ENCODE measurements at places on chromosomes 4 and X.

DNA sequence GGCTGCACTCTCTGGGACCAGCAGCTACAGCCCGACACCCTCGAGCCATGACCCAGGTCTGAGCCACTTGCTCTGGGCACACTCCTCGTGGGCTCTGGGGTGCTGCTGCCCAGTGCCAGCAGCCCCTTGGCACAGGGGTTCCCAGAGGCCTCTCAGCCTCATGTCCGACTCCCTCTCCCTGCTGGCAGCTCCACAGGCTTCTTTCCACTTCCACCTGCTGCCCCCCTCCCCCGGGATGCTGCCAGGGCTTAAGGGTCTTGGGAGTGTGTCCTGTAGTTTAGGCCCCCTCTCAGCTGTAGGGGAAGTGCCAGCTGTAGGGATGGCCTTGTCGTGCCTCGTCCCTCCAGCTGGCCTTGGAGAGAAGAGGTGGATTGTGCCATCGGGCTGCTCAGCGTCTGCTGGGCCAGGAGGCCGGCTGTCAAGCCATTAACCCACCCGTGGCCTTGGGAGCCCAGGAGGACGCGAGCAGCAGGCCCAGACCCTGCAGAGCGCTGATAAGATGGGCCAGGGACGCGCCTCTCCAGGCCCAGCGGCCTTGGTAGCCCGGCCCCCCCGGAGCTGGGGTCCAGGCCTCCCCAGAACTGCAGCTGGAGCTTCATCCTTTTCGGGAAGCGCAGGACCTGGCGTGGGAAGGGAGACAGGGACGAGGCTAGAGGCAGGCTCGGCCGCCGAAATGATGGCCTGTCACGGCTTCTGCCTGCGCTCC lies 1.0 kb upstream of the USP27X start:
- DNase-seq, result no peak

- DNase-seq, result no peak
Observed at GRCh38 chr4:19285146-19285545, 966.6 kb upstream of the SLIT2 start.

DNA sequence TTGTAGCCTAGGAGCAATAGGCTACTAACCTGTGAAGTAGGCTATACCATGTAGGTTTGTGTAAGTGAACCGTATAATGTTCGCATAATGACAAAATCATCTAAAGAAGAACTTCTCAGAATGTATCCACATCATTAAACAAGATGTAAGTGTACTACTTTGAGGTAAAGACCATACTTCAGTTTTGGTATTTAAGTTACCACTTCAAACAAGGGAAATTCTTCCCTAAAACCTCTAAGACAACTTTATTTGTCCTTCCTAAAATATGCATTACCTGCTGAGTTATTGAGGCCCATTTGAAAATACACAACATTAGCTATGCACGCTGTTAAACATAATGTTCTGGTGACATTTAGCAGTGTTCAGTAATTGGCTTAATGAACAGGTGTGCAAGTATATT lies 182.7 kb downstream of the RPA4 start:
- DNase-seq, result no peak

GRCh38 chr4:53654300-53654758 lies 63.0 kb upstream of the LNX1 start:
- no peak for DNase-seq

GRCh38 chr4:176350671-176351070 lies 30.9 kb downstream of the SPCS3 start:
- DNase-seq, result no peak

DNA sequence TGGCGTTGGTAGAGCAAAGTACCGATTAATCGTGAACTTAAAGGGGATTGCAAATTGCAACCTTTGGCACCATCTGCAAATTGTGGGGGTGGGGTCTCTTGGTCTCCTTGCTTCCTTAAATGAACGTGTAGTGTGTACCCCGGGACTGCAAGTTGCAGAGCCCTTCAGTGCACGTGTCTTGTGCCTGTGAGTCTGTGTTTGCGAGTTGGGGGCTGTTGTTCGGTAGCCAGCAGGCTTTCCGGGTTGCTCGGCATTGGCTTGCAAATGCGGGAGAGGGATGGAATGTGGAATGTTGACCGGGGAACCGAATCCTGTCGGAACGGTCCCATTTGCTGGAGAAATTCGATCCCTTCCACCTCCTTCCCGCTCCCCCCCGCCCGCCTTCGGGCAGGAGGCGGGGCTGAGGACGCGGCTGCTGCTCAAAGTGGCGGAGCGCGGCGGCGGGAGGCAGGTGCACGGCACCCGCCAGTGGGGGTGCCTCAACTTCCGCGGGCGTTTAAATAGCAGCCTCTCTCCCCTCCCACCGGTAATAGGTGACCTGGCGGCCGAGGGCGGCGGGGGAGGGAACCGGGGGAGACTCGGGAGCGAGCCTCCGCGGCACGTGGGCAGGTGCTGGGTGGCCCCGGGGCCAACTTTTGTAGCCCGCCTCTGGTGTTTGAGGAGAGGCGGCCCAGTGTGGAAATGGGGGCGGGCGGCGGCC lies 1.5 kb downstream of the JADE1 start:
- peak; percentile 84 for DNase-seq

- no peak for DNase-seq
Observed at GRCh38 chr4:1622238-1622637, 61.9 kb downstream of the FAM53A start.

GRCh38 chr4:169268951-169269760 lies 1.6 kb downstream of the SH3RF1 start:
- DNase-seq, result no peak

GRCh38 chrX:150753357-150753756 lies 60.2 kb downstream of the MTMR1 start:
- no peak for DNase-seq

DNA sequence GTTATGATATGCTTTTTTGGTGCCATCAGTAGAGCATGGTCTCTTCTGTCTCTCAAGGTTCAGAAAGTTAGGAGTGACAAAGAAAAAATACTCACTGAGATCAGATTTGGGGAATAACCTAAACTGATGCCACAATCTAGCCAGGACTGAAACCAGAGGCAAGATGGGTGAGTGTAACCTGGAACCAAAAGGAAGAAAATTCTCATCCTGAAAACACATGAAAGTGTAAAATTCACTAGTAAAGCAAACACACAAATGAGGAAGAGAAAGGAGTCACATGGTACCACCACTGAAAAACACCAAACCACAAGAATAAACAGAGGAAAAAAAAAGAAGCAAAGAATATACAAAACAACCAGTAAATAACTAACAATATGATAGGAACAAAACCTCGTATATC lies 96.4 kb downstream of the ANXA10 start:
- DNase-seq, result no peak

DNA sequence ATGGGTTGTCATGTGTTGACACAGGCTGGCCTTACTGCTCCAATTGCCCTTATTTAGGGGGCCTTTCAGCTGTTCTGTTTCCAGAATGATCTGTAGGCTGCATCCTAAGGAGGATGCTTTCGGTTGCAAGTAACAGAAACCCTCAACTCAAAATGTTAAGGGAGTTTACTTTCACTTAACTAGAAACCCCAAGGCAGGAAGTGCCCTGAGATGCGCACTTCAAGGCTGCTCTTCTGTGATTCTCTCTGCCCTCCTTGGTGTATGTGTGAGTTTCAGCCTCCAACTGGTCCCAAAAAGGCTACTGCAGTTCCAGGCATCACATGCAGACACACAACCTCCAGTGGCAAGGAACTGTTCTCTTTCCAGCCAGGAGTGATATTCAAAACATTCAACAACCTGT lies 97.3 kb upstream of the ATP6AP2 start:
- DNase-seq, result no peak

DNA sequence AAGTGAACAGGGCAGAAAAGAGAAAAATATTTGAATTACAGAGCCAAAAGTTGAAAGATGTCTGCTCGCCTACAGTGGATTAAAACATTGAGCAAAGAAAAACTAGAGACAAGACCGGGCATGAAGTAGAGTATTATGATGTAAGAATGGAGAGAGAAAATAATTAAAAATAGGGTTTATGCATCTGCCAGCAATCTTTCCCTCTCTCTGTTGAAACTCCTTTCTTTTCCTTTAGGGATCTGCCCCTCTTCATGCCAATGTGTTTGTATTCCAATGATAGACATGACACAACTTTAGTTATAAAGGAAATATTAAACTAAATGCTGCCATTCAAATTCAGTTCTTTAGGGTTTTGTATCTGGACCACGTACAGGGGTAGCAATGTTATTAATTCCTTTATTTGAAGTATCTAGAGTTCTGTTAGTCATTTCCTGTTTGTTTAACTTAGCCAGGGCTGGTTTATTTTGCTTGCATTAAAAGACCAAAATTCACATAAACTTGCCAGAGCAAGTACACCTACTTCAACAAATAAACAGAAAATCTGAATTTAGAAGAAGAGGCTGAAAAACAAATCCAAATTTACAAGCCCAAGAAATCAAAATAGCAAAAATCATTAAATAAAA lies 202.6 kb downstream of the SPOCK3 start:
- DNase-seq, result no peak

- DNase-seq, result no peak
Observed at GRCh38 chr4:179989975-179990374, 2253.2 kb upstream of the TENM3 start.

DNA sequence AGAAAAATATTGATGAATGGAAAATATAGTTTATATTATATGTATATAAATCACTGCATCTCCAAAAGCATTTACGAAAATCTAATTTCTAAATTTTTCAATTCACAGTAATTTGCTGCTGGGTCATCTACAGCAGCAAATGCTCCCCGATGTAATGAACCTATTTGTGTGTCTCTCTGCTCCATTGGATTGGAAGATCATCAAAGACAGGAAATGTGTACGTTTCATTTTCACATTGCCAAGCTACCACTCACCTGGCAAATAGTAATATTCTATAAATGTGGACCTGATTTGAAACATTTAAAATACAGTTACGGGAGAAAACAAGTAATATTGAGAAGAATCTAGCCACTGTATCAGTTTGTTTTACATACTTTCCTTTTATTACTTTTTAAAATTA lies 317.7 kb downstream of the PAPSS1 start:
- DNase-seq, result no peak

GRCh38 chrX:1355131-1356046 lies 18.8 kb downstream of the IL3RA start:
- DNase-seq, result no peak

GRCh38 chr4:56371426-56372220 lies 15.7 kb downstream of the AASDH start:
- no peak for DNase-seq

- DNase-seq, result no peak
Observed at GRCh38 chr4:36872679-36873078, 371.9 kb upstream of the NWD2 start.

GRCh38 chr4:98546910-98547594 lies 111.4 kb downstream of the TSPAN5 start:
- DNase-seq, result no peak

GRCh38 chrX:129606918-129607317 lies 47.8 kb downstream of the APLN start:
- DNase-seq, result peak; percentile 63

- no peak for DNase-seq
Observed at GRCh38 chrX:2898846-2899512, 30.2 kb downstream of the ARSD start.

DNA sequence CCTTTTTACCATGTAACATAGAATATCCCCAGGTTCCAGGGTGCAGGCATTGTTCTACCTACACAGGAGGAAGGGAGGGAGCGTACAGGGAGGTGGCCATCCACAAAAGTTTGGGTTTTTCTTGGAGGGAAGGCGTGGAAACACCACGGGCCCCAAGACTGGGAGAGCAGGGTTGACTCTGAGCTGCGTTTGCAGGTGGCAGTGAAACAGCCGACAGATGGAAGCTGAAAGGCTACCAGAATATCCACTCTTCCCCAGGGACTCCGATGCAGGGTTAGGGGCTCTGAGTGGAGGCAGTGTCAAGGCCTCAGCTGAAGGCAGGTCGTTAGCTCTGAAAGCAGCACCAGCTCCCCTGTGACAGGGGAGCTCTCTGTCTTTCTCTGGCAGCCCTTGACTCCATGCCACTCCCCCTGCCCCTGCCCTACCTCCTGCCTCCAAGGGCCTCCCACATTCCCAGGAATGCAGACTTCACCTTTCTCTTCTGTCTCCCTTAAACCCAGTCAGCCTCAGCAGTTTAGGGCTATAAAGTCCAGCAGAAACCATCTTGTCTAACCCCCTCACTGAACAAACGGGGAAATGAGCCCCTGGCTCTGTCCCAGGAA lies 14.0 kb upstream of the GLOD5 start:
- no peak for DNase-seq

- no peak for DNase-seq
Observed at GRCh38 chr4:128880662-128881061, 71.2 kb downstream of the JADE1 start.

- no peak for DNase-seq
Observed at GRCh38 chr4:65599340-65599739, 70.9 kb downstream of the EPHA5 start.

DNA sequence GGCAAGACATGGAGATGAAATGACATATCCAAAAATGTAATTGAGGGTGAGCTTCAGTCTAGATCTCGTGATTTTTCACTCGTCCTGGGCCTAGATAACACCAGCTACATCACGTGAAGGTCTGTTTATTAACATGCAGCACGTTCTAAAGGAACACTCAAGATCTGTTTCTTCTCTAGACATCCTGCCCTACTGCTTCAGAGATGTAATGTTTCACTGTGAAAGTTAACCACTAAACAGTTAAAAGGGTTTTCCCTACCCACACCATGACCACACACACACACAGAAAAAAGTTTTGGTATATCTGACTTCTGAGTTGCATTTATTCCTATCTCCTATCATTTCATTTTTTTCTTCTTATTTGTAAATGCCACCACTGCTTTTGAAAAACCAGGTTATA lies 52.3 kb upstream of the SMIM31 start:
- DNase-seq, result no peak

DNA sequence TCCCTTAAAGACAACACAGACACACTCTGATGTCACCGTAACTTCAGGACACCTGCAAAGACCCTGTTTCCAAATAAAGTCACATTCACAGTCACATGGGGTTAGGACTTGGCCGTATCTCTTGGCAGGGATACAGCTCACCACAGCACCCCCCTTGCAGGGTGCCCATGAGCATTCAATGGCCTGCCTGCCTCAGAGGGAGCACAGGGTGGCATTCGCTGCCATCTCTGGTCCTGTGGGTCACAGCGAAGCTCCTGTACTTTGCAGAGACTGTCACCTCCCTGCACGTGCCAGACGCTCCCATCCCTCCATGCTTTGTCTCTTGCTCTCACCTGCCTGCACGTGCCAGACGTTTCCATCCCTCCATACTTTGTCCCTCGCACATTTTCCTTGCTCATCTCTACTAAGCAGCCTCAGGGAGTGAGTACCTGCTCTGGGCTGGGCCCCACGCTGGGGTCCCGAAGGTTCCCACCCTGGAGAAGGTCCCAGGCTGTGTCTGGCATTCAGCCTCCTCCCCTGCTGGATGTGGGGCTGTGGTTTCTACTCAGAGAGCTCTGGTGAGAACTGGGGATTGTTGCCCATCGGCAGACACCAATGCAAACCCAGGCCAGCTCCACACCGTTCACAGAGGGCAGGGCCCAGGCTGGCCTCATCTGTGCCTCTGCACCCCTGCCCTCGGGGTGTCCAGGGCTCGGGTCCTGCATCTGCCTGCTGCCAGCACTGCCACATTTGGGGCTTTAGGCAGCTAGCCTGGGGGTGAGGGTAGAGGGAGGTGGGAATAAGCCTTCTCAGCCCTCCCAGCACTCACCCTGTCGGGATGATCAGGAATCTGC lies 15.8 kb downstream of the HTRA3 start:
- no peak for DNase-seq

Measured in CD4-positive, alpha-beta T cell treated with Interleukin-2 at 100 ng/mL for 4 hours (primary cell).